ENCODE measurements at places on chromosomes 3 and 15. TPM values are rescaled to one million over a fixed set of nuclear protein-coding genes. Genes with fewer than 3 reads are reported as not detected.

GRCh38 chr3:10248984-10249748, 907 bp downstream of the TATDN2 start:
- no peaks in the 10 kb centered on the region for H3K27me3 ChIP-seq
- DNase-seq: no peak
- H3K36me3 ChIP-seq: peaks cover 29% of the 10 kb centered on the region
- H3K4me1 ChIP-seq: peaks cover 20% of the 10 kb centered on the region
- peak overlapping the region; percentile 84 for H3K4me3 ChIP-seq

The GOLGA8R gene
- 0.57 TPM for total RNA-seq

The CFAP91 gene
- 0.96 TPM for total RNA-seq

DNA sequence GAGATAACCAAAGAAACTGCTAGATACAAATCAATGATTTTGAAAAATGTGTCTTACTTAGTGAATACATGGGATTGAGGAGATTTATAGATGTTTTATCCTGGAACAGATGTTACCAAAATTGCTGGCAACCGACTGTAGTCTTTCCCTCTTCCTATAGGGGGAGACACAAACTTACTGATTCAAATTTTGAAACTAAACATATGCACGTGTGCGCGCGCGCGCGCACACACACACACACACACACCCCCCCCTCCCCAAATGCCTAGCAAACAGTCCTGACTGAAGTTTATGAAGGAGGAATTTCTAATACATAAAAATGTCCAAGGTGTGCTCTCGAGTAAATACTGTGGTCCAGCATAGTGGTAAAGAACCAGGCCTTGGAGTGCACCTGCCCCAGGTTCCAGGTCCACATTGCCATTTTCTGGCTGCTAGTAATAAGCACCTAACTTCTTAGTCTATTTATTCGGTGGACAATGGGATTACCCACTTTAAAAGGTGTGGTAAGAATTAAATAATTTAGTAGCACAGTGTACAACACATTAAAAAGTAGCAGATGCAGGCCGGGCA, 18.5 kb upstream of the C3orf62 start:
- peaks cover 38% of the 10 kb centered on the region for H3K36me3 ChIP-seq
- DNase-seq: peak; percentile 22
- H3K27ac ChIP-seq: no peak overlapping the region
- H3K27me3 ChIP-seq: no peaks in the 10 kb centered on the region
- no peaks in the 10 kb centered on the region for H3K4me1 ChIP-seq

DNA sequence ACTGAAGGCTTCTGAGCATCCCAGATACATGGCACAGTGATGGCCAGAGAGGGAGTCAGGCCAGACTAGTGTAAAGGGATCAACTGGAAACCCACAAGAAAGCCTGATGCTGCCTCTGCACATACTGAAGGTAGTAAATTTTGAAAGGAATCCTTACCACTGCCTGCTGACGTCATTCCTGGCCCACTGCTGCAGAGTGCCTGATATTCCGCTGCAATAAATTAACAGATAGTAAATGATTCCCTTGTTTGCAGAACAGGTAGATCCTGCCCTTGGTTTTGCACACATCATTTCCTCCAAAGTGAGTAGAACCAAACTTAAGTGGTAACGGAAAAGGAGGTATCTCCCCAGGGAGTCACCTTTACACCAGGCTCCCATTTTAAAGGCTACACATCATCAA, 146.7 kb downstream of the FBN1 start:
- no peak overlapping the region for H3K27ac ChIP-seq
- no peaks in the 10 kb centered on the region for H3K36me3 ChIP-seq
- H3K4me3 ChIP-seq: no peak overlapping the region
- no peaks in the 10 kb centered on the region for H3K4me1 ChIP-seq
- DNase-seq: no peak
- no peaks in the 10 kb centered on the region for H3K27me3 ChIP-seq

DNA sequence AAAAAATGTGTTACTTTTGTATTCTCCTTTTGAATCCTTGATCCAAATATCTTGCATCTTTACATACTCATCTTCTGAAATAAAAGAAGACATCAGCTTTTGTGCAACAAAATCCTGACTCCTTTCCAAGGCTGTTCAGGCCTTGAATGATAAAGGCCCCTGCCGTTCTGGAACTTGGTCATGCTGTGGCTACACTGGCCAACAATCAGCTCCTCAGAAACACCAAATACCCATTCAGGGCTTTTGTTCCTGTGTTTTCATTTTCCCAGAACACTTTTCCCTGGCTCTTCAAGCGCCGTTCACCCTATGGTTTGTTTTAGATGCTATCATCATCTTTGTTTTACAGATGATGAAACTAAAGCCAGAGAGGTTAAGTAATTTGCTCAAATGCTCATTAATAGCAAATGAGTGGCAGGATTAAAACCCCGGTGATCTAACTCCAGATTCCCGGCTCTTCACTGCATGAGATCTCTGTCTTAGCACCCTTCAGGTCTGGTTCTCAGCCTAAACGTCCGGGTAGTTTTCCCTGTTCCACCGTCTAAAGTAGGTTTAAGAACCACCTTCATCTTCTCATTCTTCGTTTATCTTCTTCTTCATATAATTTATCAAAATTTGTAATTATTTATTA, 58.3 kb downstream of the EPHA3 start:
- no peak overlapping the region for H3K4me3 ChIP-seq
- no peak for DNase-seq
- H3K4me1 ChIP-seq: no peaks in the 10 kb centered on the region

The DUOX1 gene
- 19.6 TPM for total RNA-seq

The MORC1 gene
- not detected for total RNA-seq

DNA sequence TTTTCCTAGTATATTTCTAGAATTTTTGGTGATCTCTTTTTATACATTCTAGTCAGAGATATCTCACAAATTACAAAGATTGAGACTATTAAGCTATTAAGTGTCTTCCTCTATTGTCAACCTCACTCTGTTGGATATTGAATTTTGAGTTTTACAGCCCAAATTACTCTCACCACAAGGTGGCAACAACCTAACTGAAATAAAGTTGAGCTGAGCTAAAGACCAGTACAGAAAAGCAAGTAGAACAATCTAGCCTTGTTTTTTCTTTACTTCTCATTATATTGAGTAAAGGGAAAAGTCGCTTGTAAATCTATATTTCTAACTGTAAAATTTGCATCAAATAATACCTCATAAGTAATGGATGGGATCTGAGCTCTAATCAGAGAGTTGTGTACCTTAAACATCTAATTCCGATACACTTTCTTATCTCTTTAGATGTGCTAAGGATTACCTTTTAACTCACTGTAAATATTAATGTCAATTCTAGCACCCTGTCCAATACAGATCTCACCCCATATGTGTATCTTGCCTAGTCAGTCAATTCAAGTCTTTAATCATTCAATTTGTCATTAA, 13.6 kb upstream of the COMMD2 start:
- no peaks in the 10 kb centered on the region for H3K36me3 ChIP-seq
- no peaks in the 10 kb centered on the region for H3K4me1 ChIP-seq
- H3K27me3 ChIP-seq: peaks cover 3% of the 10 kb centered on the region
- H3K4me3 ChIP-seq: no peak overlapping the region
- no peak for DNase-seq
- H3K27ac ChIP-seq: no peak overlapping the region

- no peaks in the 10 kb centered on the region for H3K36me3 ChIP-seq
- H3K27ac ChIP-seq: no peak overlapping the region
- DNase-seq: no peak
Observed at GRCh38 chr3:80190051-80190450, 422.3 kb upstream of the ROBO1 start.

- H3K27ac ChIP-seq: no peak overlapping the region
- no peak overlapping the region for H3K4me3 ChIP-seq
- no peak for DNase-seq
- H3K36me3 ChIP-seq: 0 out of 2 replicates have a peak, but pooled peaks cover 5% of the 10 kb centered on the region
- no peaks in the 10 kb centered on the region for H3K4me1 ChIP-seq
- no peaks in the 10 kb centered on the region for H3K27me3 ChIP-seq
Observed at GRCh38 chr3:32758375-32758753, 59.4 kb upstream of the TRIM71 start.

- H3K27me3 ChIP-seq: no peaks in the 10 kb centered on the region
- H3K4me3 ChIP-seq: peak overlapping the region; percentile 80
- H3K36me3 ChIP-seq: no peaks in the 10 kb centered on the region
Observed at GRCh38 chr15:31325595-31326155, 960 bp upstream of the KLF13 start.

- H3K4me1 ChIP-seq: peaks cover 31% of the 10 kb centered on the region
- peak overlapping the region; percentile 99 for H3K27ac ChIP-seq
- no peaks in the 10 kb centered on the region for H3K36me3 ChIP-seq
- peak overlapping the region; percentile 51 for H3K4me3 ChIP-seq
- H3K27me3 ChIP-seq: no peaks in the 10 kb centered on the region
- no peak for DNase-seq
Observed at GRCh38 chr15:99122831-99123712, 18.2 kb downstream of the SYNM start.

The SOX14 gene
- total RNA-seq: not detected

- no peak for DNase-seq
- H3K27me3 ChIP-seq: no peaks in the 10 kb centered on the region
- H3K4me1 ChIP-seq: no peaks in the 10 kb centered on the region
- no peak overlapping the region for H3K4me3 ChIP-seq
- H3K36me3 ChIP-seq: no peaks in the 10 kb centered on the region
Observed at GRCh38 chr3:2992534-2992933, 117.6 kb downstream of the IL5RA start.

The CHRFAM7A gene
- 7.4 TPM for total RNA-seq

- no peaks in the 10 kb centered on the region for H3K36me3 ChIP-seq
- H3K4me3 ChIP-seq: no peak overlapping the region
- no peaks in the 10 kb centered on the region for H3K27me3 ChIP-seq
- DNase-seq: peak; percentile 39
Observed at GRCh38 chr3:195559723-195560409, 16.7 kb upstream of the PPP1R2 start.

DNA sequence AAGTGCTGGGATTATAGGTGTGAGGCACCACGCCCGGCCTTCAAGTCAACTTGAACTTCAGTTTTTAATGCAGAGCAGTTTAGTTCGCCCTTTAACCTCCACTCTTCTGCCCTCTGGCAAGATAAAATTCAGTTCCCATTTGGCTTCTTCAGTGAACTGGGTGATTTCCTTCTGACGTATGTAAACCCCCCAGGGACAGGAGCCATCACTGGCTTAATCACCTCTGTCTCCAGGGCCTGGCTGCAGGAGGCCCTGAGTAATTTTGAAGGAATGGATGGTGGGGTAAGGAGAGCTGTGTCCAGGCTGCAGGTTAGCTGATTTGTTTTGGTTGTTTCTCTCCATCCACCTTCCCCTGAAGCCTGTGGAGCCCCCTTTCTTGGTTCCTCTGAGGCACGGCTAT, 11.9 kb downstream of the MCM2 start:
- no peak for DNase-seq
- no peak overlapping the region for H3K4me3 ChIP-seq
- no peaks in the 10 kb centered on the region for H3K4me1 ChIP-seq

The SIDT1 gene
- total RNA-seq: not detected

GRCh38 chr3:187019542-187020072, 89.3 kb downstream of the ST6GAL1 start:
- no peak overlapping the region for H3K27ac ChIP-seq
- H3K36me3 ChIP-seq: no peaks in the 10 kb centered on the region
- no peak for DNase-seq
- no peaks in the 10 kb centered on the region for H3K4me1 ChIP-seq
- H3K4me3 ChIP-seq: no peak overlapping the region
- H3K27me3 ChIP-seq: no peaks in the 10 kb centered on the region

DNA sequence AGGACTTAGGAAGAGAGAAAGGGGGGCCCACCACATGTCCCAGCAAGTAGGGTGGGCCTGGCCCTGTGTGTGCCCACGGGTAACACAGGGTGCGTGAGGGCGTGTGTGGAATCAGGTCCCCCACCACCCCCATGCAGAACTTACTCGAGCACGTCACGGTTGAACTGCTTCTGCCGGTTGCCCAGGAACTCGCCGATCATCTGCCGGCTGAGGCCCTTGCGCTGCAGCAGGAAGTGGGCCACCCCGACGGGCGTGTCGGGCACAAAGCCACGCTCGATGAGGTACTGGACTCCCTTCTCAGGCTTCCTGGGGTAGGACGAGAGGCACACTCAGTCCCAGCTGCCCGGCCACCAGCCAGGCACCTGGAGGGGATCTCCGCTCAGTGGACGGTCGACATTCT, 83.1 kb upstream of the RPL32 start:
- H3K27me3 ChIP-seq: no peaks in the 10 kb centered on the region
- no peak overlapping the region for H3K4me3 ChIP-seq
- H3K36me3 ChIP-seq: peaks cover 6% of the 10 kb centered on the region
- DNase-seq: no peak
- no peak overlapping the region for H3K27ac ChIP-seq

- peak overlapping the region; percentile 77 for H3K4me3 ChIP-seq
- no peaks in the 10 kb centered on the region for H3K36me3 ChIP-seq
Observed at GRCh38 chr3:44339181-44340057, 853 bp downstream of the TCAIM start.

The TERC gene
- 47.0 TPM for total RNA-seq

The DAPK2 gene
- 4.8 TPM for total RNA-seq

- DNase-seq: no peak
- H3K4me1 ChIP-seq: no peaks in the 10 kb centered on the region
- no peaks in the 10 kb centered on the region for H3K27me3 ChIP-seq
- no peaks in the 10 kb centered on the region for H3K36me3 ChIP-seq
Observed at GRCh38 chr15:92151168-92151567, 242.5 kb upstream of the ST8SIA2 start.

The RHCG gene
- not detected for total RNA-seq

The CTXN2 gene
- total RNA-seq: not detected

GRCh38 chr3:3860235-3860634, 61.0 kb downstream of the LRRN1 start:
- DNase-seq: no peak
- H3K36me3 ChIP-seq: no peaks in the 10 kb centered on the region
- H3K4me1 ChIP-seq: no peaks in the 10 kb centered on the region
- no peaks in the 10 kb centered on the region for H3K27me3 ChIP-seq

- H3K27ac ChIP-seq: no peak overlapping the region
- H3K27me3 ChIP-seq: no peaks in the 10 kb centered on the region
- H3K36me3 ChIP-seq: no peaks in the 10 kb centered on the region
- H3K4me1 ChIP-seq: peaks cover 27% of the 10 kb centered on the region
Observed at GRCh38 chr3:197001106-197001971, 28.3 kb downstream of the MELTF start.

GRCh38 chr3:31462050-31462569, 70.6 kb upstream of the STT3B start:
- no peak overlapping the region for H3K27ac ChIP-seq
- no peak overlapping the region for H3K4me3 ChIP-seq
- DNase-seq: no peak

The CD86 gene
- total RNA-seq: not detected

DNA sequence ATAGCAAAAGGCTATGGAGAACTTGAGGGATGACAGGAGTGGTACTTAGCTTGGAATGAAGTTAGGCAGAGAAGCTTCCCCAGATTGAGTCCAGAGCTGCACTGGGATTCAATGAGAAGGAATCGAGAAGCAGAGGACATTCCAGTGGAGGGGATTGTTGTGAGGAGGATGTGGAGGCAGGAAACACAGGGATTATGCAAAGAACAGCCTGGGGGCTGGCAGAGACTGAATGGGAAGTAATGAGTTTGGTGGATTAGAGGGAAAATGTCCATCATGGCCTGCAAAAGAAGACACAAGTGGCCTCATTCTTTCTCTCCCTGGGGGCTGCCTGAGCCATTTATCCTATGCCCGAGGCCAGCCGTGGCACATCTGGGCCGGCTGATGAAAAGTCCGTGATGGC, 20.5 kb upstream of the SCN10A start:
- no peak overlapping the region for H3K27ac ChIP-seq
- peaks cover 7% of the 10 kb centered on the region for H3K27me3 ChIP-seq
- no peak overlapping the region for H3K4me3 ChIP-seq
- DNase-seq: no peak
- H3K4me1 ChIP-seq: peaks cover 23% of the 10 kb centered on the region
- no peaks in the 10 kb centered on the region for H3K36me3 ChIP-seq

Measured in HCT116 (cell line).